ENCODE measurements at places on chromosomes 1 and 21.
A peak's percentile ranks its signal among the peaks of the same experiment; 100 is the strongest.

GRCh38 chr1:221795380-221795779, 53.5 kb upstream of the DUSP10 start:
- no peak overlapping the region for H3K27ac ChIP-seq
- DNase-seq = no peak
- H3K4me3 ChIP-seq = no peak overlapping the region
- no peaks in the 10 kb centered on the region for H3K4me1 ChIP-seq
- H3K27me3 ChIP-seq = no peaks in the 10 kb centered on the region
- no peaks in the 10 kb centered on the region for H3K36me3 ChIP-seq

GRCh38 chr1:63773815-63774616, at the start of gene ROR1:
TSS of gene ROR1 (plus strand) at chr1:63774017.
- peak within 1 kb of the TSS; percentile 82 for H3K4me3 ChIP-seq
- peak within 1 kb of the TSS; percentile 46 for H3K27ac ChIP-seq
- DNase-seq = peak; percentile 88
- H3K36me3 ChIP-seq = no peaks in the 10 kb centered on the region
- no peaks in the 10 kb centered on the region for H3K27me3 ChIP-seq
- peaks cover 5% of the 10 kb centered on the region for H3K4me1 ChIP-seq

DNA sequence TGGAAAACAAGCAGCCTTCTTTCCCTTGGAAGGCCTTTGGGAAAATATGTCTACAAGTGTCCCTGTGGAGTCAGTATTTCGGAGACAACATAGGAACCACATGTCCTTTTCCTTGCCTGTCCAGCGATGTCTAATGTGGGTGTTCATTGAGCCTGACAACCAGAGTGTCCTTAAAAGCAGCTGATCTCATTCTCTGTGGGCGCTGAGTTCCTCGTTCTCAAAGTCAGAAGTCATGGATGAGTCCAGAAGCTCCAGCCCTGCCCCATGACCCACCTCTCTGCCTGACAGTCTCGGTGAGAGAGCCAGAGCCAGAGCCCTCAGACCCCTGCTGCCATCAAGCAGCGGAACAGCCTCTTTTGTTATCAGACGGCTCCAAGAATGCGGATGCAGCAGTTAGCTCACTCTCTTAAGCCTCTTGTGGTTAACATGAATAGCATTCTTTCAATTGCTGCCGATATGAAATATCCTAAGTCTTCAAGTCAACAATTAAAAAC, 329.2 kb downstream of the TGFB2 start:
- DNase-seq = peak; percentile 98
- no peaks in the 10 kb centered on the region for H3K36me3 ChIP-seq
- no peaks in the 10 kb centered on the region for H3K27me3 ChIP-seq

GRCh38 chr1:220895412-220895946, 16.2 kb downstream of the HLX start:
- no peak overlapping the region for H3K4me3 ChIP-seq
- no peaks in the 10 kb centered on the region for H3K36me3 ChIP-seq
- DNase-seq = no peak
- H3K27me3 ChIP-seq = no peaks in the 10 kb centered on the region
- H3K4me1 ChIP-seq = no peaks in the 10 kb centered on the region
- H3K27ac ChIP-seq = no peak overlapping the region

DNA sequence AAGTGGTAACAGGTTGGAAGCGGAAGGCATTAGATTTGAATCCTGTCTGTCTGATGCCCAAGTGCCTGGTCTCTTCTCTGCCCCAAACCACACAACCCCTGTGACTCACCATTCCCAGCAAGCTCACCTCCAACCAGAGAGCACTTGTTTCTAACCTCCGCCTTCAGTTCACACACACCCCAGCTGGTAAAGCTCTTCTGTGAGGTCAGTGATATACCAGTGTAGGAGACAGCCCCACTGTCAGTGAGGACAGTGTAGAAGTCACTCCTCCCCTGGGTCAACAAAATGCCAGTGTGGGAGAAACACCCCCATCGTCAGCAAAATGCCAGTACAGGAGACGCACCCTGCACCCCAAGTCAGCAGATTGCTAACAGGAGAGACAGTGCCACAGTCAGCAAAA, 2.6 kb downstream of the RIMS3 start:
- DNase-seq = peak; percentile 42
- H3K27ac ChIP-seq = no peak overlapping the region
- H3K36me3 ChIP-seq = no peaks in the 10 kb centered on the region
- no peaks in the 10 kb centered on the region for H3K4me1 ChIP-seq
- H3K27me3 ChIP-seq = peaks cover 30% of the 10 kb centered on the region
- H3K4me3 ChIP-seq = no peak overlapping the region

DNA sequence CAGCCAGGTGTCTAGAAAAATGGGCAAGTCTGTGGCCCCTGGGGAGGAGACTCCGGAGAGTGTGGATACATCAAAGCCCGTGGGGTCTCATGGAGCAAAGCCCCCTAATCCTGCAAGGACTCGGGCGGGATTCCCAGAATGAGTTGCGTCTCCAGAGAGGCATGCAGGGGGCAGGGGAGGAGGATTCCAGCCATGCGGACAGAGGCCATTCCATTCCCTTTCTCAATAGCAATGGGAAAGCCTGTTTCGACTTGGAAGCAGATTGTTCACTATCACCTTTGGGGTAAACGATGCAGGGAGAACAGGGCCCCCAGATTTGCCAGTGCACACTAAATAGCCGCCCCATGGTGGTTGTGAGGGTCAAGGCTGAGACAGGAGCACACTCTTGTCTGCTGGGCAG, 15.4 kb upstream of the PRDM15 start:
- H3K27me3 ChIP-seq = no peaks in the 10 kb centered on the region
- DNase-seq = no peak
- no peak overlapping the region for H3K27ac ChIP-seq
- H3K4me1 ChIP-seq = peaks cover 11% of the 10 kb centered on the region
- no peak overlapping the region for H3K4me3 ChIP-seq

DNA sequence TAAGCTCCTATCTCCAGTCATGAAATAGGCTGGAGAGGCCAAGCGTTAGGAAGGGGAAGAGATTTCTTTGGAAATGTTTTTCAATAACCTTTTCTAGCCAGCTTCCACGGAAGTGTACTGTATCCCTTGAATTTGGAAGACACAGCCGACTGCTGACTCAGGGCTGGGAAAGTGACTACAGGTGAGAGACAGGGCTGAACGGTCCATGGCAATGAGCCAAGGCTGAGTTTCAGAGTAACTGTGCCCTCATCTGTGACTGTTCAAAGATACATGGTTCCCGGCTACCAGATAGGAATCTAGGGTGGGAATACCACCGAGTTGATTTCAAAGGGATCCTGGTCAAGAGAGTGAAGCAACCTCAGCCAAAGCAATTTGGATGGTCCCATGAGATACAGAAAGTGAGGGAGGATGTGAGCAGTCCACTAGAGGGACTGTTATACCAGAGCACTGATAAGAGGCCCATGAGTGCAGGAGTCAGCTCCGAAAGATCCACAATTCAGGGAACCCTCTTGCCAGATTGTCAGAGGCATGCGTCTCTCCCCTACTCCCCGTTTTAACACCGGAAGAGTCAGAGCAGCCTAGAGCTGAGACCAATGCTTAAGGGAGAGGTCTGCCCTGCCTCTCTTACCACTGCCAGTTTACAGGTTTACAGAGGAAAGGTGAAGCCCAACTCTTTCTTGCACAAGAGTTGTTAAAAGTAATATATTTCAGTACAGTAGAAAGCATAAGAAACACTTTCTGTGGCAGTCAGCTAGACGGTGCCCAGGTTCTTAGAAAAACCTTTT, 3.2 kb upstream of the KRTAP19-8 start:
- H3K27me3 ChIP-seq = no peaks in the 10 kb centered on the region
- no peaks in the 10 kb centered on the region for H3K4me1 ChIP-seq
- no peak overlapping the region for H3K27ac ChIP-seq

All from fibroblast of lung (primary cell).